ENCODE measurements at places on chromosomes 4 and X.

DNA sequence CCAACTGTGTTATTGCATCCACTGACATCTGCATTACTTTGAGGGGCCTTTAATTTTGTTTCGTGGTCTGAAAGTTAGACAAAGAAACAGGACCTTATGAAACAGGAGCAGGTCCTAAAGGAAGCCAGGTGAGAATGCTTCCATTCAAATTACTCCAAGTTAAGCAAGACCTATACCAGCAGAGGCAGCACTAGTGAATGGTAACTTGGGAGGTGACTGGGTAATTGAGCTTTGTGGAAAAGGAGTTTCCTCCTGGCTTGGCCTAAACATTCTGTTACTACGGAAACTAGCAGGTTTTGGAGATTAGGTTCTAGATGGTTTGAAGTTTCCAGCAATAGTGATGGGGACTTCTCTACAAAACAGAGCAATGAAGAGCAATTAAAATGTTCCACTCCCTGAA lies 173.5 kb downstream of the NKX6-1 start:
- DNase-seq, result no peak

- DNase-seq, result no peak
These were observed 59.8 kb upstream of the RPL34 start for GRCh38 chr4:108560616-108561015.

DNA sequence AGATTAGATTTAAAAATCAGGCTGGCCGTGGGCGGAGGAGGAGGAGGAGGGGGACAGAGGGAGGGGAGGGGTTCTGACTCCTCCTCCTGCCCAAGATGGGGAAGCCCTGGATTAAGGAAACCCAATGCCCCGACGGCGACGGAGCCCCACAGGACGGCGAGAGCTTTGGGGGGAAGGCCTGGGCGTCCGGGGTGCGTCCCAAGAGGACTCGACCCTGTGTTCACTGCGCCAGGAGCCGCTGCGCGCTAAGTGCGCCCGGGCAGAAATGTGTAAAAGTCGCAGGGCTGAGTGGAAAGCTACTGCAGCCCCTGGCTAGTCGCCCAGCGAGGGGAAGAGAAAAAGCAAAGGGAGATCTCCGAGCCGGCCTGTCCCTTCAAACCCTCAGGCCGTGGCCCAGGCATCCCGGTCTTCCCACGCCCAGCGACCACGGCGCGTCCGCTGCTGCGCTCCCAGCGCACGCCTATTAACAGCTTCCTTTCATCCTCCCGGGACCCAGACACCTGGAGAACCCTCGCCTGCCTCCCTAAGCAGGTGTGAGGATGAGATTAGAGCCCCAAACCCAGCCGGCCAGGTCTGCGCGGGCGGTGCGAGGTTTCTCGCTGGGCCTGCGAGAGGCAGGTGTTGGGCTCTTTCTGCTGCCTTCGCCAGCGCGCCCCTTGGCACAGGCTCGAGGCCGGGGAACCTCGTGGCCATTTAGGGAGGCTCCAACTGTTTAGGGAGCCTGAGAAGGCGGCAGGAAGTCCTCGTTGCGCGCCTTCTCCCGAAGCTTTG lies 1.4 kb upstream of the RPS6KA3 start:
- no peak for DNase-seq

DNA sequence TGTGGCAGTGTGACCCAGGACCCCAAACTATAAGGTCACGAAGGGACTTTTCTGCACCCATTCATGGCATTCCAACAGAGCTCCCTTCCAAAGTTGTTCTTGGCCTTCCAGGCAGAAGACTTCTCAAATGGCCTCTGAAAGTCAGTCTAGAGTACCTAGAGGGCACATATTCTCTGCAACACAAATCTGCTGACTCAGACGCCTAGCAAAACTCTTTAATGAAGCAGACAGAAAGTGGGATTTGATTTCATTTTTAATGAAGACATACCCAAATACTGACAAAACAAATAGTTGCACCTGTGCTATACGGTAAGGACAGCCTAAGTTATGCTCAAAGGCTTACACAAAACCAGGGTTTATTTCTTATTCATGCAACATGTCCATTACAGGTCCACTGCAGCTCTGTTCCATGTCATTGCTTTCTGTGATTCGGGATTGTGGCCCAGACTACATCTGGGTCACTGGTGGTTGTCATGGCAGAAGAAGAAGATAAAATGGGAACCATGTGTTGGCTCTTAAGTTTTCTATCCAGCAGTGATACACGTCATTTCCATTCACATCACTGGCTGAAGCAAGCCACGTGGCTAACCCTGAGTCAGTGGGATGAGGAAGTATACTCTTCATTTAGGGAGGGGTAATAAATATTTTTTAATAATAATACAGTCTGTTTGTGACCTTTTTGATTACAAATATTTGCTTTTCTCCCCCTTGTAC lies 57.7 kb downstream of the NAT8L start:
- no peak for DNase-seq

- no peak for DNase-seq
These were observed 106.3 kb upstream of the TEX13D start for GRCh38 chrX:124226129-124226528.

- DNase-seq, result no peak
These were observed 26.5 kb downstream of the HCCS start for GRCh38 chrX:11137543-11138139.

DNA sequence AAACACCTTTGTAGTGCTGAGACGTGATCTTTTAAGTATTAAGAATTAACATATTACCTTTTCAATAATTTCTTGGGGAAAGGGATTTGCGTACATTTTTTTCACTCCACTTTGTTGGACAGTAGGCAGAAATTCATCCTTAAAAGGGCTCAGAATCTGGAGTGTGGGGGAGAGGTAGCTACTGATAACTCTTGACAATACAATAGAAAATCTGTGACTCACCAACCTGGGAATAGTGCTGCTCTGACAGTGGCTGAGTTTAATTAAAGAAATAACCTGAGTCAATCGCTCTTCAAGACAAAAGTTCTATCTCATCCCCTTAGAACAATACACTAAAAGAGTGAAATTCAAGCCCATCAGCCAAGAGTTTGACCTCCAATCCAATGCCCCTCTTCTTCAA lies 60.2 kb downstream of the SLC9A7 start:
- no peak for DNase-seq

DNA sequence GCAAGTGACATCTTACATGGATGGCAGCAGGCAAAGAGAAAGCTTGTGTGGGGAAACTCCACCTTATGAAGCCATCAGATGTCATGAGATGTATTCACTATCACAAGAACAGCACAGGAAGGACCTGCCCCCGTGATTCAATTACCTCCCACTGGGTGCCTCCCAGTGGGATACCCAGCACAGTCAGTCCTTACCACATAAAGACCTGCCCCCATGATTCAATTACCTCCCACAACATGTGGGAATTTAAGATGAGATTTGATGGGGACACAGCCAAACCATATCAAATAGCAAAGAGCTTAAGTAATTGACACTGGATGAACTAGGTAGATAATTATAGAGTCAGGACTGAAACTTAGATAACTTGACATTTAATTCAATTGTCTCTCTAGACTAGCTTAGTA lies 85.6 kb downstream of the SLIT2 start:
- DNase-seq, result no peak

DNA sequence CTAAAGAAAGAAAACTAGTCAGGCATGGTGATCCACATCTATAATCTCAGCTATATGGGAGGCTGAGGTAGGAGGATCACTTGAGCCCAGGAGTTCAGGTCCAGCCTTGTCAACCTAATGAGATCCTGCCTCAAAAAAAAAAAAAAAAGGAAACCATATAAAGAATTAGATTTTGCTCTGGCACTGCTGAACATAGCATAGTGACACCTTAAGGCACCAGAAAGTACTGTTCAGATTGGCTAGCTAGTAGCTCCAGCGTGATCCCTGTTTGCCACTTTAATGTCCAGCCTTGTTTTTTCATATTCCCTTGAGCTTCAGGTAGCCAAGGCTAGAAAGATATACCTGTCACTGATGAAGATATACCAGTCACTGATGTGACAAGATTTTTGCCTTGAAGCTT lies 34.1 kb downstream of the EXOC1 start:
- no peak for DNase-seq

DNA sequence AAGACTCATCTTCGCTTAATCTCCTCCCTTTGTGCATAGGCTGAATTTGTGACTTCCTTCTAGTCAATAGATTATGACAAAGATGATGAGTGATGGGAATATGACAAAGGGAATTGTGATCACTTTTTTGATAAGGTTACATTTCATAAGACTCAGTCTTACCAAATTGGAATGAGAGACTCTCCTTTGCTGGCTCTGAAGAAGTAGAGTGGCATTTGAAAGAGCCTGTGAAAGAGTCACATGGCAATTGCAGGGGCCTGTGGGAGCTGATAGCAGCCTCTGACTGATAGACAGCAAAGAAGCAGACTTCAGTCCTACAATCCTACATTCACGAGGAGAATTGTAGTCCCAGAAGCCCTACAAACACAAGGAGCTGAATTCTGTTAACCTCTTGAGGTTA lies 44.9 kb upstream of the ADAMTS3 start:
- DNase-seq, result no peak

DNA sequence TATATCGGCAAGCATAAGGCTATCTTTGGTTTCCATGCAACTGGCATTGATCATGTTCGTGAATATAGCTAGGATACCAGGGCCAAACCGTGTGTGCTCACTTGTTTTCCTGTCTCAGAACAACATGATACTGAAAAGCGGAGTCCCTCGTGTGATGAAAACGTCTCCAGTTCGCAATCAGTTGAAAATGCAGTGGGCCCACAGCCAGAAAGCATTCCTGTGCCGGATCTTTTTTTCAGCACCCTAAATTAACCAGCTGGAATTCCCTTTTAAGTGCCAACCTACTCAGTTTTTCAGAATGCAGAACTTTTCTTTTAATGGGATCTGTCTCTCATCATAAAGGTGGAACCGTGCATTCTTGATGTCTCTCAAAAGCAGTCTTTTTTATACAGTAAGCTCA lies 130.8 kb upstream of the FRG1 start:
- no peak for DNase-seq

DNA sequence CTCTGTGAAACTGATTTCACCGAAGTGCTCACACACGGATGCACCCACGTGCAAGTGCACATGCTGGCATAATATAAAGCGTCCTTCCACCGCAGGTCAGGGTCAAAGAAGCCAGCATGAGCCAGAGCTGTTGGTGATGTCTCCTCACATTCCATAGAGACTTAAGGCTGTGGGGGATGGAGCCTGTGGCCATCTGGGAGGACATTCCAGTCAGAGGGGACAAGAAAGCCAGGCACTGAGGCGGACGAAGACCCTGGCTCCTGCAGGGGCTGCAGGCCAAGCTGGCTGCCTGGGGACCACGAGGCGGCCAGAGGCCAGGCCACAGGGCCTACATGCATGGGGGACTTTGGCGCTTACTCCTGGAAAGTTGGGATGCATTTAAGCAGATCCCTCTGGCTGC lies 7.7 kb downstream of the RNF212 start:
- no peak for DNase-seq

- no peak for DNase-seq
These were observed 42.6 kb downstream of the CLDN34 start for GRCh38 chrX:10009741-10010140.

DNA sequence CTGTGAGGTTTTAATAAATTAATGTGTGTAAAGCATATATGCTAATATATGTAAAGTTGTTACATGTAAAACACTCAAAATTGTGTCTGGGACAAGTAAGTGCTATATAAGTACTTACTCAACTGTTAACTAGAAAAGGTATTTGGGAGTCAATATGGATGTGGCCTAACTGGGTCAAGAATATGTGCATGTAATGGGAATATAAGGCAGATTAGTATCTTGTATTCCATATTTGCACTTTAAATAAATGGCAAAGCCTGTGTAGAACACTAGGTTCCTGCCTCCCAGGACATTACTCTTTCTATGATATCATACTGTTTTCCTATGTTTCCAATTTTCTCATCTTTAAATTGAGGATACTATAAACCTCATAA lies 270.6 kb downstream of the FBXO8 start:
- DNase-seq, result no peak

DNA sequence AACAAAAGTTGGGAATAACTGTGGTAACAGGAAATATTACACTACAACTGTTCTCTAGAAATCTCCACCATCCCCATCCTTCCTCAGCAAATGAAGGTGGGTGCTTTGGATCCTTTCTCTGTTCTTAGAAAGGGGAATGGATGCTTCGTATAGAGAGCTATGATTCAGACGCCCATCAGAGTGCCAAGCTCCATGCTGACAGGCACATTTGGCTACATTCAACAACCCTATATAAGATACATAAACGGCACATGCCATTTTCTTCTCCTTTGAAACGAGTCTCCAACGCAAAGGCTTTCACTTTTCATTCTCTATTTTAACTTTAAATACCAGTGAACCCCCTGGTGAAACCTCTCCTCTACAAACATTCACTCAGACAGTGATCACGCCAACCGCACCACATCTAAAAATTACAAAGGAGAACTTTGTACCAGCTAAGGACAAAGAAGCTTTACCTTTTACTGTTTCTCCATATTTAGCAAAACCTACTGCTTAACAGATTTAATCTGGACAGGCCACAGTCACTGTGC lies 172.5 kb downstream of the TSPAN5 start:
- no peak for DNase-seq

- no peak for DNase-seq
These were observed 821.3 kb downstream of the TRIML1 start for GRCh38 chr4:188960411-188961093.

GRCh38 chr4:123505095-123506010 lies 108.8 kb downstream of the SPRY1 start:
- no peak for DNase-seq

DNA sequence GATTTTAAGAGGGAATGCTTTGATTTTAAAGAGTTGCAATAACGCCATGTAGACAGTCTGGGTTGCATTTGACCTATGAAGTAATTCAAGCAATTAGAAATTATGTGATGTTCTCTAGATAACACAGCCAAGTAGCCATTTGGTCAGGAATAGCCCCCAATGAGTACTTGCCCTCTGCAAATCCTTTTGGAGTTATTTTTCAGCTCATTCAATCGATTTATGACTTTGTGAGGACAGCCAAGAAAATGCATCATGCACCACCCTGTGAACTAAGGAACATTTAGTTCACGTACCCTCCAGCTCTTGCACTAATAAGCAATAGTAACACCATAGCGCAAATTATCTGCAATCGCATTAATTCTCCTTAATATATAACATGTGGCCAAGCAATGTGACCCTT lies 552.6 kb upstream of the INTU start:
- no peak for DNase-seq

GRCh38 chr4:41413670-41414411 lies 124.1 kb upstream of the LIMCH1 start:
- no peak for DNase-seq

GRCh38 chr4:143021384-143021783 lies 163.3 kb upstream of the USP38 start:
- no peak for DNase-seq

DNA sequence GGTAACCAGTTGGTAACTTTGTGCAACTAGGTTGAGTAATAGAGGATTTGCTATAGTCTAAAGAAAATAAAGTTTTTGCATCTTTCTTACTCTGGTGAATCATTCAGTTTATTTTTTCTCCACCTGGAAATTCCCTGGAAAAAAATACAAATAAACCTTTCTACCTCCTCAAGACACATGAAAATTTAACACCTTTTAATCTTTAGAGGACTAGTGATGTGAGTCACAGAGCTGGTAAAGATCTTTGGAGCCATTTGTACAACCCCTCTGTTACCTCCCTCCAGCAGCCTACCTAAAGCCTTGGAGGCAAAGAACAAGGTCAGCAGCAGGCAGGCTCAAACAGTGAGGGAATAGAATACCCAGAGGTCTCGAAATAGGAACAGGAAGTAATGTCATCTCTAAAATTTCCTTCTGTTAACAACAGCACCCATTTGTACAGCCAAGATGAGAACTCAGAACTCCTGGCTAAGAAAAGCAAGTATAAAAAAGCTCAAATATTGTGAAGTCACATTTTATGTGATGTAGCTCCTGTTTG lies 10.2 kb upstream of the MAOB start:
- no peak for DNase-seq

- DNase-seq, result peak; percentile 36
These were observed 108.0 kb downstream of the TMEM131L start for GRCh38 chr4:153573881-153574802.
